Stimulated activated CD4-positive, alpha-beta T cell treated with anti-CD3 and anti-CD28 coated beads, Interleukin-15, amount 100 ng/mL, for 24 hours (primary cell): ENCODE measurements at places on chromosomes 7 and 10.

- DNase-seq, result no peak
Measured at GRCh38 chr10:34826221-34826620, 11.1 kb upstream of the PARD3 start.

DNA sequence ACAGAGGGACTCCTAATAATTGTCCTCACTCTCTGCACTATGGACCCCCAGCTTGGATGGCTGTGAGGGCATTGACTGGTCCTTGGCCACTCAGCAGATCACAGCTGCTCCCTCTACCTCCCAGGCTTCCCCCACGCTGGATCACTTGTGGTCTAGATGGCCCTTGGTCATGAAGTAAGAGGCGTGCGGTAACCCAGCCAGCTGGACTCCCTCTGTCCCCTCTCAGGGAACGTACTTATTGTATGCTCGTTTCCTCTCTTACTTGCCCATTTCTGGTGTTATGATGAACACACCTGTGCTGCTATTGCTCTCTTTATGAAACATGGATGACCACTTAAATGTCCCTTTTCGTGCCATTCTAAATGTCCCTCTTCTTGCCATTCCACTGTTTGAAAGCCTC lies 19.3 kb downstream of the ADAMTS14 start:
- no peak for DNase-seq

DNA sequence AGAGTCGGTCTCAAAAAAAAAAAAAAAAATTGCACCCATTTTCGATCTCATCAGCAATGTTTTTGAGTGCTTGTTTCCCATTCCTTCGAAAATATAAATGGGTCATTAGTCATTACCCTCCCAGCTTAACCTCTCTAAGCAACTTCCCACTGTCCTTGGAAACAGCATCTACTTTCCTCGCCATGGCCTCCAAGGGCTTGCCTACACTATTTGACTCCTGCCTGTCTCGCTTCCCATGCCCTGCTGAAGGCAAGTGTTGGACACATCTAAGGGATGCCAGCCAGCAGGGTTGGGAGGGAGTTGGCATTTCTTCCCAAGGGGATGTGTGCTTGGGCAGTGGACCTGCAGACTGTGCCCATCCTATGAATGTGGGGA lies 12.7 kb upstream of the RHBDD2 start:
- DNase-seq, result no peak

DNA sequence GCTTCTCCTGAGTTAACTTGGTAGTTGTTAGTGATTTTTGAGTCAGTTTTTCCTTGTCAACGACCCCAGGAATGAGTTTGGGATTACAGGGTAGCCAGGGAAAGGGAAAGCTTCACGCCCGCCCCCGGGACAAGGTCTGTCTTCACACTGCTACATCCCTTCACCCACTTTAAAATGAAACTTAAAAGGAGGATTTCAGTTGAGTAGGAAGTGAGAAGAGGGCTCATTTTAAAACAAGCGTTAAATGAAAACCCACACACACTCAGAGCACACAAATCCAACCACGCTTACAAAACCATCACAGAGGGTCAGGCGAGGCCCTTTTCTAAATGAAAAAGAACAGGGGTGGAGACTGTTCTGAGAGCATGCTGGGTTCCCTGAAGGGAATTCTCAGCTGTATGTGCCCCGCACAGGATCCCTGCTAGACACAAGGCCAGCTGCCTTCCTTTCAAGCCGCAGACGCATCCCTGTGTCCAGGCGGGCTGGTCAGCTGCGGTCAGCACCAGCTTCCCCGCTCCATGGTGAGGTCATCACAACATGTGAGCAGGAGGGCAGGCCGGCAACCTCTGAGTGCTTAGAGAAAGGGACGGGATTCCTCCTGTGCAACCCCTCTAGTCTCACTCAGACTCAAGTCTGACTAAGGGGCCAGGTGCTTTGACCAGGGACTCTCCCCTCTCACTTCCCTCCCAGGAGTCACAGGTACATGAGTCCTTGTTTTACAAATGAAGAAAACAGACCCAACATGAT lies 111.8 kb downstream of the EGFR start:
- DNase-seq, result no peak

DNA sequence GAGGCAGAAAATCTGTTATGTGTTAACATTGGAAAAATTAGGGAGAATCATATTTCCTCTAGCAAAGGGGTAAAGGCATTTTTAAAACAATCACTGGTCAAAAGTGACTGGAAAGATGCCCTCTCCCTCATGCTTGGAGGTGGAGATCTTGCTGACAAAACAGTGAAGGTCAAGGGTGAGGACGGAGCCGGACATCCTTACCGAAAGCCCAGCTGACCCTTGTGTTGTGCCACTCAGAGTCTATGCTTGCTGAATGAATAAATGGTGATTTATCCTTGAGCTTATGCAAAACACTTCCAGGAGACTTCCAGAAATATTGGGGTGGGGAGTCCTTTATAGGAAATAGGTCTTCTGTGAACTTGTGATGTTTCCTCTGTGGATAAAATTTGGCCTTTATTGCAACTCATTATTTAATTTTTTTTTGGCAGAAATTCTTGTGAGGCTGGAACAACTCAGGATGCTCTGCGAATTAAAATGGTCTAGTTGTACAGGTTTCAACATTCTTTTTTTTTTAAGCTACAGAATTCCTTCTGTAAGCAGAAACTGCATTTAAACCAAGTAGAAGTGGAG lies 28.3 kb upstream of the ELMO1 start:
- no peak for DNase-seq

GRCh38 chr7:611281-611810 lies 91.7 kb upstream of the PDGFA start:
- no peak for DNase-seq

DNA sequence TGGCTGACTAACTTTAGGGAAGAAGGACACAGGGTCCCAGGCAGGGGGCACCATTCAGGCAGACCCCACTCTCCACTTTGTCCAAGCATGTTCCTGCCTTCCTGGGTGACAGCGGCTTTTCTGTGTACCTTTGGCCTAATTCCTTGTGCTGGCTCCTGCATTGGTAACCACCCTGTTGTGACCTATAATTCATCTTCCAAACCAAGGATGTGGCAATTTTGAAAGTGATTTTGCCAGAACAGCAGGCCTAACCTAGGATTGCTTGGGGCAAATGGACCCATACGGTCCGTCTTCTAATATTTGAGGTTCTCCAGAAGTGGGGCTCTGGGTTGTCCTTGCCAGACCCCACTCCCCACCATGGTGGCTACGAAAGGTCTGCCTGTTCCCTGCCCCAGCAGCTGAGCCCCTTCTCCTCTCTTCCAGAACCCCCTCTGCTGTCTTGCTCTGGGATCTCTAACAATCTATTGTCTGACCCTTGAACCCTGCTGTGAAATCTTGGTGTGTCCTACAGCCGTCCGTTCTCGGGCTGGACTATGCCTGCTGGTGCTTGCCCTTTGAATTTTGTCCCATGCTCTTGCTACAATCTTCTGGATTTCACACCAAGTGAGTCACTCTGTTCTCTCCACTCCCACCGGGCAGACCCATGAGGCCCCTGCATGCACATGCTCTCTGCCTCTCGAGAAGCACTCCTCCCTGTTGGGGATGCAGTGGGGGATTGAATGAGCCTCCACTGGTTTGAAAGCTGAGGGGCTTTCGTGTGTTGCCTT lies 316.0 kb downstream of the CXCL12 start:
- no peak for DNase-seq

DNA sequence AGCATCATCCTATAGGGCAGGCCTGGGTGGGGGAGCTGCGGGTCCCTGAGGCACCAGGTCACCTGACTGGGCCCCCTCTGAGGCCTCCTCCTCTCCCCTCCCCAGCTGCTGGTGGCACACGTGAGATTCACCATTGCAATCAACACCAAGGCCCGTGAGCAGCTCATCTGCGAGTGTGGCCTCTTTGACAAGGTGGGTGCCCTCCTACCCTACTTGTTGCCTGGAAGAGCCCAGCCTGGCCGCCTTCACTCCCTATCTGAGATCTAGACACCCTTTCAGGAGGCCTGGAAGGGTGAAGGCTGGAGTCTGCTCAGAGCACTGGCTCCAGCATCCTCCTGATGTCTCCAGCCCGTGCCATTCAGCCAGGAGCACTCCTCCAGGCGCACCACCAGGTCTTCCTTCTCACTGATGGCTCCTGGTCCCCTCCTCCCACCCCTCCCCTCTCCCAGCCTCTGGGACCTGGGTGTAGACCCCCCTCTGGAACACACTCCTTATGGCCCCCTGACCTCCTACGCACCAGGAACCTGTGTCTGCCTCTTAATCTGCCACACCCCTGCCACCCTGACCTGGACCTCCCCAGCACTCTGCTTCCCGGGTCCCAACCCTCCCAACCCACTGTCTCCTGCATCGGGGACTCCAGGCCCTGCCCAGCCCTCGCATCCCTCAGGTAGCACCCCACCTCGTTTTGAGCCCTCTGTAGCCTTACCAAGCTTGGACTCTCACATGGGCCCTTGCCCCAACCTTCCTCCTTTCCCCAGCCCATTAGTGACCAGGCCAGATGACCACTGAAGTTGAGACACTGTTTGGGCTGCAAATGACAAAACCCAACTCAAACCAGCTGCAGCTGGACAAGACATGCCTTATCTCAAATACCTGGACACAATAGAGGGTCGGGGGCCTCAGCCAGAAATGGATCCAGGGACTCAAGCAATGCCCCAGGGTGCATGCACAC lies 67.5 kb downstream of the ALOX5 start:
- DNase-seq, result no peak

- no peak for DNase-seq
Measured at GRCh38 chr7:133650487-133651300, 397.8 kb downstream of the EXOC4 start.

- DNase-seq, result no peak
Measured at GRCh38 chr10:1762076-1762475, 24.8 kb upstream of the ADARB2 start.

DNA sequence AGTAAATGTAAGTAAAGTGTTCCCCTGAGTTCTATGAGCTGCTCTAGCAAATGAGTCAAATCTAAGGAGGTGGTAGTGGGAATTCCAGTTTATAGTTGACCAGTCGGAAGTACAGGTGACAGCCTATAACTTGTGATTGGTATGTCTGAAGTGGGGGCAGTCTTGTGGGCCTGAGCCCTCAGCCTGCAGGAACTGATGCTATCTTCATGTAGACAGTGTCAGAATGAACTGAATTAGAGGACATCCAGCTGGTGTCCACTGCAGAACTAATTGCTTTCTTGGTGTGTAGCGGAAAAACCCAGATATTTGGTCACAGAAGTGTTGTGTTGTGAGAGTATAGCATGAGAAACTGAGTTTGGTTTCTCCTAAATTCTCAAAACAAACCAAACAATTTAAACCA lies 127.9 kb upstream of the AMPH start:
- DNase-seq, result no peak

DNA sequence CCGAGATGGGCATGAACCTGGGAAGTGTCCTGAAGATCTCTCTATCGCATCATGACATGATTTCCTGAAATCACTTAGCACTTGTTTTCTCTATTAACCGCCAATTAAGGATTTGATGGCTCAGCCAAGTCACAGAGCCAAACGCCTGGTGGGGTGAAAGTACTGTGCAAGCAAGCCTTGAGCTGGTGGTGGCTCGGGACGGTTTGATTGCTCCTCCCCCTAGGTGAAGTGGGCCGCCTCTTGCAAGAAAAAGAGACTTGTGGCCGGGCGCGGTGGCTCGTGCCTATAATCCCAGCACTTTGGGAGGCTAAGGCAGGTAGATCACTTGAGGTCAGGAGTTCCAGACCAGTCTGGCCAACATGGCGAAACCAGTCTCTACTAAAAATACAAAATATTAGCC lies 50.3 kb downstream of the COL26A1 start:
- DNase-seq, result no peak

DNA sequence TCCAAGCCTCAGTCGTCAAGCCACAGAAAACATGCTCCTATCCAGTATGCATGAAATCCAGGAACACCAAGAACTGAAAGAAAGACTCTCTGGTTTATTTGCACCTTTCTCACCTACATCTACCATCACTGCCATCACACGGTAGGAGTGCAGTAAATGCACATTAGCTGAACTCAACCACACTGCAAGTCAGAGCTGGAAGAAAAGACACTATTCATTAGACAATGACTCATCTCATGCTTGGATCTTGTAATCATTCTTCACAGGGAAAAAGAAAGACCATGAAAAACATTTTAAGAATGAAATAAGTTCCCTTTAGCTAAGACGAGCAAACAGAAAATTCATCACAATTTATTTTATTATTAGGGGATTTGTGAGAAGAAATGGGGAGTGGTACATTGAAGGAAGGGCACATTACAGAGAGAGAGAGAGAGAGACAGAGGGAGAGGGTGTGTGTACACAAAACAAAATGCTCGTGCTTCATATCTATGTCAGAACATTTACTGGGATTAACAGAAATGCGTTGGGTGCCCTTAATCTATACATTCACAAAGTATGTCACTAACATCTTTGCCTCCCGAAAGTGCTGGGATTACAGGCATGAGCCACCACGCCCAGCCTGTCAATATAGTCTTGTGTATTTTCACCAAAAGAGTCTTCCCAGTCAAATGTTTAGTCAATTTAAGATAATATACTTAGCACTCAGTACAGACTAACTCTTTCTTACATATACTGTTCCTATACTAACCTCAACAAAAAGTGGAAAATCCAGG lies 324.9 kb downstream of the PARD3 start:
- no peak for DNase-seq

DNA sequence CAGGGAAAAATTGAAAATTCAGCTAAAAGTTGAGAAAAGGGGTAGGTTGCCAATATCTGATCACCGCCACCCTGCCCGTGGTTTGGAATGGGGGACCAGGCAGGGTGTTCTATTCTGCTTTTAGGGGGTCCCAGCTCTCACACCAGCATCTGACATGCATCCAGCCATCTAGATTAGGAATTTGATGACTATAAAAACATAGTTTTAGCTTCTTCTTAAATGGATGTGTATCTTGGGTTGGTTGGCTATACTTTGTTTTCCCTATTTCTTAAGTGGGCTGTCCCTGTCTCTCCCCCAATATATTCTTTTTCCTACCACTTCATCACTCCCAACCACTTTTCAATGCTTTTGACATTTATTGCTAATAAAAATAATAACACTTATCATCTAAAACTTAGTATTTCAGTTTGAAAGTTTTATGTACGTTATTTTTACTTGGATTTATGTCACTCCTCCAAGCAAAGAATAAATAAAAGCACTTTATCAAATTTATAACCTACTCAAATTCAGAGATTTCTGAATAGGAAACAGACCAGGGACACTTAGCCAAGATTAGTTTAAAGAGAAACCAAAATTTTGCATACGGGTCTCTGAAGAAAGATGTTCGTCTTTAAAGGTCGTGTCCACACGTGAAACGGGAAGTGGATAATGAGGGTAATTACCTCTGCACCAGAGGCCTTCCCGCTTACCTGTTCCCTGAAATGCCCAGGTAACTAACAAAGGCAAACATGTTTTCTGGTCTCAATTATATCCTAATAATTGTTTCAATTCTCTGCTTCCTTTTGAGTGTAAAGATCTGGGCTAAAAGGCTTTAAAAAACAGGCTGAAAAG lies 233.2 kb upstream of the AUTS2 start:
- no peak for DNase-seq

DNA sequence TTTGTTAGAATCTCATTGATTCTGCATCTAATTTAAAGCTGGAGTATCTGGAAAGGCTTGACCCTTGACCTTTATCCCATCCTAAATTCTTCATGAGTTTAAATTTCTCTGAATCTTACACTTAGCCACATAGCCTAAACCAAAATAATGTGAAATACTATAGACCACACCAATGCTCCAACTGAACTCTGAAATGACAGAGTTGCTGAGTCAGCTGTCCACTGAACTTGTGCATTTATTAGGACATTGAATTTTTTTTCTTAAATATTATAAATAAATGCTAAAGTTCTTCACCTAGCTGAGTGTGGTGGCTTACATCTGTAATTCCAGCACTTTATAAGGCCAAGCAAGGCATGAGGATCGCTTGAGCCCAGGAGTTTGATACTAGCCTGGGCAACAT lies 390.9 kb upstream of the PFKP start:
- DNase-seq, result no peak
